ENCODE measurements at places on chromosomes 6 and 20.

- peak; percentile 51 for ATAC-seq
These were observed 211.5 kb downstream of the SOX4 start for GRCh38 chr6:21804941-21805610.

DNA sequence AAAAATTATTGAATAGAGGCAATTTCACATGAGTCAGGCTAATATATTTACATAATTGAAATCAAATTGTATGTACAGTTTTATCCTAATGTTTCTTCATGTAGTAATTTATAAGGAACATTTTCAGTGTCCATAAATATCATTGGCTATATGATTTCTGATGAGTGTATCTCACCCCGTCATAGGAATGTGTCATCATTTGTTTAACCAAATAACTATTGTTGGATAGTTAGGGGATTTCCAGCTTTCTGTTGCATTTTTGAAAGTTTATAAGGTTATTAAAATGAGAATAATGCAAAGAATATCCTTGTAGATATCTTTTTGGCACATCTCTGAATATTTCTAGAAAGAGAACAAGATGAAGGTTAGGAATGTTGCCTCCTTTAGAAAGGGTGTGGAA lies 39.0 kb downstream of the SYTL3 start:
- ATAC-seq: no peak

DNA sequence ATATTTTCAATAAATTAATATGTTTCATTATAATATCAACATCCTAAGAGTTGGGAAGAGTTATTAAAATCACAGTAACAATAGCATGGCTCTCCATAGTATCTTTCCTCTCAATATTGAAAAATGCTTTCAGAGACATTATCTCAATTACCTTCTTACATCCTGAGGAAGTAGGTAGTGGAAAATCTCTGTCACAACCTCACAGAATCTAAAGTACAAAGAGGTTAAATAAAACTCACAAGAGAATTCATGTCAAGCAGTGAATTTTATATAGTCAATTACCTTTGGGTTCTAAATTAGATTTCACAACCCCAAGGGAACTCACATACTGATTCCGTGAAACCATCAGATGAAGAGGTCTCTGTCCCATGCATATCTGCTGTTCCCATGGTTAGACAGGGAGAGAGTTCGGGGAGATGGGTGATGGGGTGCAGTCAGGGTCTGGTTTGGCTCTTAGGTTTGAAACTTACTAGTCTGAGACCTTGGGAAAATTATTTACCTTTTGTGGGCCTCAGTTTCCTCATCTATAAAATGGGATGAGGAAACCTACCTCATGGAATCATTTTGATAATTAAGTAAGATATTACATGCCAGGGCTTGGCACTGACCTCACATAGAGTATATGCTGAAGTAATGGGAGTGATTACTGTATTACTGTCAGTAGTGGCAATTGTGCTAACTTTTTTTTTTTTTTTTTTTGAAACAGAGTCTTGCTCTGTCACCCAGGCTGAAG lies 74.0 kb upstream of the SNX9 start:
- ATAC-seq: no peak

DNA sequence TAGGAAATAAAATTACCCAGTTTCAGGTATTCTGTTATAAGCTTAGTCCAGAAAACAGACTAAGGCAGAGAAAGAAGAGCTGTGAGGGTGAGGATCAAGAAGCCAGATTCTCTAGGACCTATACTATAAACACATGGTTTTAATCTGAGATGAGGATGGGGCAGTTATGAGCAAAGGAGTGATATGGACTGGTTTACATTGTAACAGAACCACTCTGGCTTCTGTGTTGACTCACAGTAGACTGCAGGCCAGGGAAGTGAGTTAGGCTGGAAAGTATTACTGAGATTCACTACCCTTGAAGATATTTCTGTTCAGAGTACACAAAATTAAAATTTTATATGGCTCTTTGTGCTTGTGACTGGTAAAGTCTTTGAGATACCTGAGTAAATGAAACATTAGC lies 3.2 kb upstream of the RWDD1 start:
- no peak for ATAC-seq

DNA sequence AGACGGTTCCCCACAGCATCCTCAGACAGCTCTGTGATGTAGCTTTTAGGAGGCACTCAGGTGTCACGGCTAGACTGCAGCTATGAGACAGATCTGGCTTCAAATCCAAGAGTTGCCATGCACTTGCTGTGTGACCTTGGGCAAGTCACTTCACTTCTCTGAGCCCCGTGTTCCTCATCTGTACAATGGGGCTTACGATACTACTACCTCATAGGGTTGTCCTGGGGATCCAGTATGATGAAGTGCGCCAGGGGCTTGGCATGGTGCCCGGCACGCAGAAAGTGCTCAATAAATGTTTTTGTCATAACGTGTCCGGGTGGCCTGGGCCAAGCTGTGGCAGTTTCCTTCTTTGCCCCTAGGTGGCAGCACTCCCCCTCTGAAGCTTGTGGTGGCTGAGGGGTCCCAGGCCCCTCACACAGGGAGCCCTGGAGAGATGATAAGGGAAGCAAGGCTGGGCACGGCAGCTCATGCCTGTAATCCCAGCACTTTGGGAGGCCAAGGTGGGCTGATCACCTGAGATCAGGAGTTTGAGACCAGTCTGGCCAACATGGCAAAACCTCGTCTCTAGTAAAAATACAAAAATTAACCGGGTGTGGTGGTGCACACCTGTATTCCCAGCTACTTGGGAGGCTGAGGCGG lies 19.1 kb upstream of the CHMP4B start:
- peak; percentile 19 for ATAC-seq

GRCh38 chr6:168007592-168008338 lies 10.3 kb downstream of the KIF25 start:
- peak; percentile 96 for ATAC-seq

- no peak for ATAC-seq
These were observed 156.0 kb downstream of the C6orf58 start for GRCh38 chr6:127732927-127733326.

- ATAC-seq: peak; percentile 83
These were observed 177.8 kb upstream of the ECI2 start for GRCh38 chr6:4313044-4313686.

DNA sequence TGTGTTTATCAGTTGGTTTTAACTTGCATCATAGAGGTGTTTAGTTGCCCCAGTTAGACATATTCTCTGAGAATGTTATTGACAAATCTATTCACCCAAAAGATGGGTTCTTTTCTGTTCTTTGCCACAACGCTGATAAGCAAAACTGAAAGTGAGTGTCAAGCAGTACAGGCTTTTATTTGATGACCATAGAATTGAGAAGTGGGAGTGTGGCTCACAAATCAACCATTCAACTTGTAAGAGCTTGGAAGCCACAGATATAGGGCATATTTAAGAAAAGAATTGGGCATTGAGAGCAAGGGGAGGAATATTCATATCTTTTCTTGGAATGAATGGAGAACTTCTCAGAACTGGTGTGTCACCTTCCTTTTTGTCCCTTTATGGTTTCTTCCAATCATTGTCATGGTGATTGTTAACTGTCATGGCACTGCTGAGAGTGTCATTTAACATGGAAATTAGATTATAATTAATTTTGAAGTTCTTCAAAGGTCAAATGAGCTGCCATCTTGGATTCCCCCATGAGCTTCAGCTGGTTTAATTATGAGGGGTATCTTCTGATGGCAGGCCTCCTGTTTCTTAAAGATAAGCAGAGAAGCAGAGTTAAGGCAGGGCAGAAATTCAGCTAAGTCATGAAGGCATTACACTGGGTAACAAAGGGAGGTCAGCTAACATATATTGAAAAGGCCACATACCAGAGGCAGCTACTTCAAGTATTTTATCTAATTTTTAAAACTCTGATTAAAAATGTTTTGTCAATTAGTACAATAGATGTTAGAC lies 254.0 kb upstream of the HTR1E start:
- no peak for ATAC-seq

DNA sequence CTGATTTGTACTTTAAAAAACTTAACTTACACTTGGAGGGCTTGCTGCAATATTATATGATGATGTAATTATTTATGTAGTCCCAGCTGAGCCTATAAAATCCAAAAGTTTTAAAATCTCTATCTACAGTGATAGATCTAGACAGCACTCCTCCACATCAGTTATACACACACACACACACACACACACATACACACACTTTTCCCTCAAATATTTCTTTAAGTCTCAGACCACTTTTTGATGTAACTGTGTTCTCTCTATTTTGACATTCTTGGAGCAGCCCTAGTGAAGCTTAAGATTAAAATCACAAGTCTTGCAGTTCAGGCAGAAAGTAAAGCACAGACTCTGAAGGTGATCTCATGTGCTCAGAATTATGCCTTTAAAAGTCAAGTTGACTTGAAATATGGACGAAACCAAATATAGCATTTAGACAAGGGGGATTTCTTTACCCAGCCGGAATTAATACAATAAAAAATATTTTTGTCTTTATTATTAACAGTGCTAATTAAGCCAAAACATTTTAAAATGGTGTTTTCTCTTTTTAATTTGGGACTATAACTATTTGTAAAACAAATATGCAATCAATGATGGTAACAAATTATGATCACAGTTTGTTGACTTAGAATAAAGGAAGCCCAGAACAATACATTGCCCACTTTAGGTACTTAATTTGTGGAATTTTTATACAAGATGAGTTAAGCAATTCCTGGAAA lies 63.5 kb upstream of the TMEM30A start:
- no peak for ATAC-seq

GRCh38 chr6:100806296-100806695 lies 74.8 kb downstream of the ASCC3 start:
- ATAC-seq: no peak

DNA sequence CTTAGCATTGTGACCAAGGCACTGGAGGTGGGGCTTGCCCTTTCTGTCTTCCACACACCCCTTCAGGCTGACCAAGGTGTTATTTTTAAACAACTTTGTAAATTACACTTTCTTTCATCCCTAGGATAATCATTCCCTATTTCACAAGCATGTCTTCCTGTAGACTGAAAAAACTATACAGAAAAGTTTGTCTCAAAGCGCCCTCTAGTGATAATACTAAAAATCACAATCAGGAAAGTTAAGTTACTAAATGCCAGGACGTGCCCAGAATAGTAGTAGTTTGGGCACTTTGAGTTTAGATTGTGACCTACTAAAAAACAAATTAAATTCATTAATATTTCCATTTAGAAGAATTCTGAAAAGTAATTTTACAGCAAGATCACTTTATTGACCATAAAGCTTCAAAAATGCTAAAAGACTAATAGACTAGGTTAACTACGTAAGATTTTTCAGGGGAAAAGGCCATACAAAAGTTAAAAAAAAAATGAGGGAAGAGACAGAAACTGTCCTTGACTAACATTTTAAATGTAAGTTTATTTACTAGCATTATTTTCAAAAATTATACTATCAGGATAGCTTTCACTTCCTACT lies 123.3 kb upstream of the DUSP22 start:
- peak; percentile 79 for ATAC-seq

DNA sequence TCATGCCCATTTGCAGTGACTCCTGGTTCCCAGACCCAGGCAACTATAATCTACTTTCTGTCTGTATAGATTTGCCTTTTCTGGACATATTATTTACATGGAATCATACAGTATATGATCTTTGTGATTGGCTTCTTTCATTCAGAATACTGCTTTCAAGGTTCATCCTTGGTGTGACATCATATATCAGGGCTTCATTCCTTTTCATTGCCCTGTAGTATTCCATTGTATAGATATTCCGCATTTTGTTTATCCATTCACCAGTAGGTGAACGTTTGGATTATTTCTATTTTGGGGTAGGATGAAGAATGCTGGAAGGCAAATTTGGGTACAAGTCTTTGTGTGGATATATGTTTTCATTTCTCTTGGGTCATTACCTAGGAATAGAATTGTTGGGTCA lies 36.1 kb downstream of the PPP1R16B start:
- ATAC-seq: no peak

DNA sequence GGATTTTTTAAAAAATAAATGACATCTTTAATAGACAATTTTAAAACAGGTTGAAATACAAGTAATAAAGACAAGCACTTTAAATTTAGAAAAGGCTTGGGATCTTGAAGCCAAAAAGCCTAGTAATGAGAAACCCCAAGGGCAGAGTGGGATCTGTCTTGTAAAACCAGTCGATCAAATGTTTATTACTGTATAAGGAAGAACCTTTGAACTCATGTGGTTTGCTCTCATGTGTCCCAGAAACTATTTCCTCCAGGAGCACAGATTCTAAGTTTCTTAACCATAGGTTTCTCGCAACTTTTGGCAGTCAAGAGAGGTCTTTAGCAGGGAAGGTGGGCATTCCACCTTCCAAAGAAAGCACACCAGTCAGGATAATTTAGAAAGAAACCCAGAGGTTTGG lies 541.7 kb upstream of the BTBD3 start:
- no peak for ATAC-seq

GRCh38 chr20:37839432-37839827 lies 63.5 kb upstream of the VSTM2L start:
- no peak for ATAC-seq

GRCh38 chr6:35078226-35078850 lies 62.8 kb downstream of the TCP11 start:
- no peak for ATAC-seq
